ENCODE measurements at places on chromosomes 2 and 18.

- DNase-seq = no peak
Observed at GRCh38 chr18:31436825-31437224, 10.7 kb upstream of the DSG3 start.

DNA sequence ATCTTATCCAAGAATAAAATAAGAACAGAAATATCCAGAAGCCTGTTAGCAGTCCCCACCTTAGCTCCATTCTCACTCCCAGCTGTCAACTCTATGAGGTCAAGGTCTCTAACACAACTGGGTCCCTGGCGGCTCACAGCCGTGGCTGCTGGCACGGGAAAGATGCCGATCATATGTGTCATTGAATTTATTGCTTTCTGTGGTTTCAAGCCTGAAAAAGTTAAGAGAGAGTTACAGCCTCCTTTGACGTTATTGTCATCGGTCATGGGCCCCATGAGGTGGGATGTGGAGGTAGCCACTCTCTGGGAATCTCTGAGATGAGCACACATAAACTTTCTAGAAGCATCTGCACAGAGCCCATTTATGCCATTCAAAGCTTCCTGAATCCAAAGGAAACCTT lies 28.7 kb upstream of the CABLES1 start:
- DNase-seq = no peak

- DNase-seq = no peak
Observed at GRCh38 chr2:108133457-108133856, 106.3 kb upstream of the SULT1C3 start.

GRCh38 chr2:205366336-205367060 lies 315.8 kb upstream of the NRP2 start:
- DNase-seq = no peak

- no peak for DNase-seq
Observed at GRCh38 chr18:39667905-39668304, 2102.3 kb upstream of the CELF4 start.
